HepG2 (cell line): ENCODE measurements at places on chromosomes 7 and 10. TPM values are rescaled to one million over a fixed set of nuclear protein-coding genes. Genes with fewer than 3 reads are reported as not detected.
A peak's percentile ranks its signal among the peaks of the same experiment; 100 is the strongest.

Gene OR9A2
- total RNA-seq: not detected in 2 replicates

Gene ELMO1
- 0.11 TPM in 1 of 2 replicates, not detected in the other for total RNA-seq

Gene SEPTIN7
- total RNA-seq: 129 and 215 TPM in 2 replicates

Gene BICC1
- total RNA-seq: 0.15 and 0.18 TPM in 2 replicates

Gene MSS51
- 0.18 and 0.91 TPM in 2 replicates for total RNA-seq

Gene OR2A5
- not detected in 2 replicates for total RNA-seq

GRCh38 chr10:85256481-85256880, 928.1 kb downstream of the CCSER2 start:
- DNase-seq: no peak
- H3K27ac ChIP-seq: no peak overlapping the region
- no peaks in the 10 kb centered on the region for H3K4me1 ChIP-seq
- H3K27me3 ChIP-seq: no peaks in the 10 kb centered on the region

DNA sequence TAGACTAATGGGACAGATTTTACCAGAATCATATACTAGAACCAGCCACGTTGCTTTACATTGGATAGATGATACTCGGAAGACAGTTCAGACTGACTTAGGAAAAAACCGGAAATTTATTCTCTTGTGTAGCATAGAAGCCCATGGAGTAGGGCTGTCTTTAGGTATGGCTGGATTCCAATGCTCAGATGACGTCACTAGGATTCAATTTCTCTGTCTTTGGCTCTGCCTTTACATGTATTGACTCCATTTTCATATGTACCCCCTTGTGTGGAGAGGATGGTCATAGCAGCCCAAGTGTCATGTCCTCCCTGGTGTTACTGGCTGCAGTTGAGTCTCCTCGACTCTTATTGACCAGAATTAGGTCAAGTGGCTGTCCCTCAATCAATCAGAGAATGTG, 39.2 kb upstream of the SMNDC1 start:
- H3K4me3 ChIP-seq: no peak overlapping the region
- H3K36me3 ChIP-seq: no peaks in the 10 kb centered on the region
- no peaks in the 10 kb centered on the region for H3K4me1 ChIP-seq
- H3K27ac ChIP-seq: no peak overlapping the region

GRCh38 chr10:109961174-109962001, 38.1 kb upstream of the XPNPEP1 start:
- H3K27me3 ChIP-seq: no peaks in the 10 kb centered on the region
- DNase-seq: no peak
- H3K36me3 ChIP-seq: no peaks in the 10 kb centered on the region

- H3K4me3 ChIP-seq: no peak overlapping the region
- H3K27me3 ChIP-seq: no peaks in the 10 kb centered on the region; the same call in 1 of the 2 replicates
- no peak overlapping the region for H3K27ac ChIP-seq
- no peak for DNase-seq
- no peaks in the 10 kb centered on the region for H3K4me1 ChIP-seq
Observed at GRCh38 chr10:34045571-34046190, 711.2 kb upstream of the NRP1 start.

GRCh38 chr7:83579740-83580139, 69.2 kb downstream of the SEMA3E start:
- DNase-seq: no peak
- no peak overlapping the region for H3K4me3 ChIP-seq
- no peaks in the 10 kb centered on the region for H3K36me3 ChIP-seq
- no peaks in the 10 kb centered on the region for H3K27me3 ChIP-seq

- no peaks in the 10 kb centered on the region for H3K27me3 ChIP-seq
- no peak overlapping the region for H3K27ac ChIP-seq
- DNase-seq: no peak
Observed at GRCh38 chr7:51134013-51134441, 182.6 kb downstream of the COBL start.

DNA sequence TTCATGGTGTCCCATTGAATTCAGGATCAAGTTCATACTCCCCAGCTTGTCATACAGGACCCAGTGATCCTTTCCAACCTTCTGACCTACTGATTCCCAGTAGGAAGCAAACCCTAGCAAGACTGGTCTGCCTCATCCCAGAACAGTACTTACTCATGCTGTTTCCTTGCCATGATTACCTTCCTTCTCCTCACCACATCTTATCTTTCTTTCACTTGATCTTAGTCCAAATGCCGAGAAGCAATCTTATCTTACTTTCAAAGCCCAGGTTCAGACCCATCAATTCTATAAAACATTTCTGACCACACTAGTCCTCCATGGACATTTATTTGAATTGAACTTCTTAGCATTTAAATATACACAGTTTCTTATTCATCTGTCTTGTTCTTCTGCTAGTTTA, 26.6 kb upstream of the ATRNL1 start:
- no peaks in the 10 kb centered on the region for H3K27me3 ChIP-seq
- H3K4me1 ChIP-seq: no peaks in the 10 kb centered on the region
- H3K27ac ChIP-seq: no peak overlapping the region
- no peak overlapping the region for H3K4me3 ChIP-seq
- DNase-seq: no peak

DNA sequence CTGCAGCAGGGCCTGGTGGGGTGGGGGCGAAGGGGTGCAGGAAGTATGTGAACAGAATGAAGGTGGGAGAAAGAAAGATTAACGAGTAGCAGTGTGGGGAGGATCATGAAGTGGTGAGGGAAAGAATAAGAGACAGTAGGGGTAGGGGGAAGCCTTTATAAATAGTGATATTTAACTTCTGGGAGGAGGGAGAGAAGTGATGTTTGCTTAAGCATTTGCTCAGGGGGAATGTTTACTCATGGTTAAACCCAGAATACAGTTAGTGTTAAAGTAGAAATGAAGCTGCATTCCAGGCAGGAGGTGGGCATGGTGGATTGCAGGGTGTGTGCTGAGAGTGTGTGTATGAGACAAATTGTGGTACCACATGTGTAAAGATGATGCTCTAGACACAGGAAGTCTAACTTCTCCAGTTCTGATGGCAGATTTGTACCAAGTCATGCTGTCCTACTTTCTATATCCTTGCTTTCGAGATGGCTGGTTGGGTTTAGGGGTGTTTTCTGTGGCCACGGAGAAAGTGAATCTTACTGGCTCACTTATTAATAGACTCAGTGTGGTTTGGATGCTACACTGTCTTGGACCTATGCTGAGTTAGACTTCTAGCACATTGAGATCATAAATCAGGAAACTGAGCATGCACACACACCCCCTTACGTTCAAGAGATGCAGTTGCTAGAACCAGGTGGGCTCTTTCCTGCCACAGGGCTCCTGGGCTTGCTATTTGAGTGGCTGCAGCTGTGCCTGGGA, 10.6 kb upstream of the DNMBP start:
- DNase-seq: peak; percentile 81
- H3K4me1 ChIP-seq: peaks cover 61% of the 10 kb centered on the region
- H3K27ac ChIP-seq: peak overlapping the region; percentile 49
- no peaks in the 10 kb centered on the region for H3K36me3 ChIP-seq

DNA sequence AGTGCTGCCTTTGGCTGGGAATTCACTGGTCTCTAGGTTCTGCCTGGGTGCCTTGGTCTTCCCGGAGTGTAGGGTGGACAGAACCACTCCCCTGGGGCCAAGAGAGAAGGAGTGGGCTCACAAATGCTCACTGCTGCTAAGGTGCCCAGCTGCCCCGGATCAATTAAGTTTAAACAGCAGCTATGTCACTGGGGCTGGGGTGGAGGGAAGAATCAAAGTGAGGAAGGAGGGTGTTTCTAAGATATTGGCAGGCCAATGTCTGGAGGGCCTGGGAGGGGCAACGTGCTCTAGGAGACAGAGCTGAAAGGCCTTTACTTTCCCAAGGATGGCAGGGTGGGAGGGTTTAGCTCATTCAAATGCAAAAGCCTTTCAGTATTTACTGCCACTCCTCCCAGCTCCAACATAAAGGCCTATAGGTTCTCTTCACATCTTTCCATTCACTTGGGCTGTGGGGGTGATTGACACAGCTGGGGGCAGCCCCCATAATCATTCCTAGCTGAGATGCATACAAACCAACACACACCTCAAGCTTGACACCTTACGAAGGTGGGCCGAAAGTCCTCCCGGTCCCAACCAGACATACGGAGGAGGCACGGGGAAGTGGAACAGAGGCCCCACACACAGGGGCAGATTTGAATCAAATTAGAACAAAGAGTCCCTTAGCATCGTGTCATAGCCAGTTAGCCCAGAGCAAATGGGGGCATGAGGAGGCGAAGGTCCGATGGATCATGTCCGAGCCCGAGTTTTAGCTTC, 108.0 kb upstream of the EFCAB10 start:
- no peak overlapping the region for H3K27ac ChIP-seq
- H3K4me3 ChIP-seq: no peak overlapping the region
- no peak for DNase-seq
- no peaks in the 10 kb centered on the region for H3K27me3 ChIP-seq
- H3K36me3 ChIP-seq: no peaks in the 10 kb centered on the region
- no peaks in the 10 kb centered on the region for H3K4me1 ChIP-seq

DNA sequence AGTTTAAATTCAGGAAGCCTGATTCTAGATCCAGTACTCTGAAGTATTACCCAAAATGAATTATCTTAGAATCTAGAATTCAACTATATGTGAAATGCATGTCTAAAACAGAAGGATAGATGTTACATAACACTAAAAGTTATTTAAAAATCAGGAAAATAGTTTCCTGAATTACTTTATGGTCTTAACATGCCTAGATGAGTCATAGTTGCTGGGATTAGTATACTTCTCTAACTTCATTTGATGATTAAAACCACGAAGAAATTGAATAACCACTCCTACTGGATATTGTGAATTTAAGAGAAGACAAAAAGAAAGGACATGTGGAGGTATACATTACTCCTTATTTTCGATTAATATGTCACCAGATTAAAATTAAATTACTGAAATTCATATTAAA, 65.5 kb downstream of the ATAD1 start:
- no peak overlapping the region for H3K27ac ChIP-seq
- 0 out of 2 replicates have a peak, but pooled peaks cover 5% of the 10 kb centered on the region for H3K4me1 ChIP-seq
- H3K36me3 ChIP-seq: peaks cover 16% of the 10 kb centered on the region; the same call in 1 of the 3 replicates
- H3K27me3 ChIP-seq: no peaks in the 10 kb centered on the region; the same call in 1 of the 2 replicates
- H3K4me3 ChIP-seq: no peak overlapping the region
- no peak for DNase-seq

- DNase-seq: peak; percentile 74
- H3K4me3 ChIP-seq: no peak overlapping the region
- H3K36me3 ChIP-seq: no peaks in the 10 kb centered on the region
- H3K4me1 ChIP-seq: no peaks in the 10 kb centered on the region
- H3K27me3 ChIP-seq: no peaks in the 10 kb centered on the region
Observed at GRCh38 chr7:123154231-123154860, 45.4 kb downstream of the SLC13A1 start.

- H3K4me3 ChIP-seq: no peak overlapping the region
- H3K36me3 ChIP-seq: no peaks in the 10 kb centered on the region
- peaks cover 4% of the 10 kb centered on the region; the same call in 1 of the 2 replicates for H3K4me1 ChIP-seq
- DNase-seq: peak; percentile 94
Observed at GRCh38 chr7:26667514-26668133, 196.8 kb downstream of the SKAP2 start.

DNA sequence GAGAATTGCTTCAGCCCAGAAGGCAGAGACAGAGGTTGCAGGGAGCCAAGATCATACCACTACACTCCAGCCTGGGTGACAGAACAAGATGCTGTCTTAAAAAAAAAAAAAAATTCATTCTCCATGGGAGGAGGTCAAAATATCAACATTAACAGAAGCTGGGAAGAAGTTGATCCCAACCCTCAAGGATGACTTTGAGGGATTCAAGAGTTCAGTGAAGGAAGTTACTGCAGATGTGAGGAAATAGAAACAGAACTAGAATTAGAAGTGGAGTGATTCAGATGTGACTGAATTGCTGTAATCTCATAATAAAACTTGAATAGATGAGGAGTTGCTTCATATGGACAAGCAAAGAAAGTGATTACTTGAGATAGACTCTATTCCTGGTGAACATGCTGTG, 19.7 kb upstream of the RPEL1 start:
- no peak for DNase-seq
- no peak overlapping the region for H3K27ac ChIP-seq
- H3K4me1 ChIP-seq: peaks cover 43% of the 10 kb centered on the region
- H3K36me3 ChIP-seq: no peaks in the 10 kb centered on the region
- H3K27me3 ChIP-seq: no peaks in the 10 kb centered on the region

DNA sequence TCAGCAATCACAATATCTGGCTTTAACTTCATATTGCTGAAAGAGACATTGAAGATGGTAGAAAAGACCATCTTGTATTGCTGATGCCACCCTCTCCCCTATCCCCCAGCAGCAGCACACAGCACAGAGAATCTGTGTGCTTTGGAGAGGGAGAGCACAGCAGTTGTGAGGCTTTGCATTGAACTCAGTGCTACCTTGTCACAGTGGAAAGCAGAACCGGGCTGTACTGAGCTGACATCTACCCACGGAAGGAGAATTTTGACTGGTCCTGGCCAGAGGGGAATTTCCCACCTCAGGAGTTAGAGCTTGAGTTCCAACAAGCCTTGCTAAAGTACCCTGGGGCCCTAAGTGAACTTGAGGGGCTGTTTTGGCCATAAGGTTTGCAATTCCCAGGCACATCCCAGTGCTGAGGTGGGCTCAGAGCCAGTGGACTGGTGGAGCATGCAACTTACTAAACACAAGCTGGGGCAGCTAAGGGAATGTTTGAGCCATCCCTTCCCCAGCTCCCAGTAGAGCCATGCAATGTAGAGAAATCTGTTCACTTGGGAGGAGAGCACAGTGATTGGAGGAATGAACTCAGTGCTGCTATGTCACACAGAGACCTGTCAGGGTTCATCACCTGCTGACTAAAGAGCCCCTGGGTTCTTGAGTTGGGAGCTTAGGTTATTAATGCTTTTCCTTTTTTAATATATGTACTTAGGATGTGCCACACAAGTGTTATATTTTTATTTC, 62.1 kb downstream of the OR13A1 start:
- H3K27me3 ChIP-seq: no peaks in the 10 kb centered on the region
- H3K4me1 ChIP-seq: peaks cover 8% of the 10 kb centered on the region; the same call in 1 of the 2 replicates
- no peaks in the 10 kb centered on the region for H3K36me3 ChIP-seq
- H3K27ac ChIP-seq: no peak overlapping the region
- DNase-seq: no peak
- no peak overlapping the region for H3K4me3 ChIP-seq

DNA sequence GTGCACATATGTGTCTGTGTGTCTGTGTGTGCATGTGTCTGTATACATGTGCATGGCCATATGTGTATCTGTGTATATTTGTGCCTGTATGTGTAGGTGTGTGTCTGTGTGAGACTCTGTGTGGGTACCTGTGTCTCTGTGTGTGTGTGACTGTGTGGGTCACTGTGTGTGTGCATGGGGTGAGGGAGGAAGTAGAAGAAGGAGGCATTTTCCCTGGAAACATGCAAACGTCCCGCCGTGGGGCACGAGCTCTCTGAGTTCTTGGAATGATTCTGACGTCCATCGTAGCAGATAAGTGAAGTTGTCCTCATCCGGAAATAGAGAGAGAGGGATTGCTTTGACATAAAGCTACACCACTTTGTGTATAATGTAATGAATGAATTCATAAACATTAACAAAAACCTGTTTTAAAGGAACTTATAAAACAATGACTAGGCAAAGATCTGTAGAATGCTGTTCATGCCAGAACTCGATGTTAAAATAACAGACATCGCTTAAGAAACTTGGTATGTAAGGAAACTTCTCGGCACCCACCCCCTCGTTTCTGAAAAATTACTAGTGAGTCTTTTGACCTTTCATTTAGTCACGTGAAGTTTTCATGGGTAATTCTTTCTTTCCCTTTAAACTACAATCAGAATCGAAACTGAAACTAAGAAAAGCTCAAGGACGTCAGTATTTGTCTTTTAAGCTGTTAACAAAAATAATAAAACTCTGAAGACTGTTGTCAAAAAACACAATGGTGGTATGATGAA, 43.6 kb upstream of the KLF6 start:
- peaks cover 74% of the 10 kb centered on the region for H3K4me1 ChIP-seq
- no peaks in the 10 kb centered on the region for H3K27me3 ChIP-seq
- H3K4me3 ChIP-seq: no peak overlapping the region
- no peaks in the 10 kb centered on the region for H3K36me3 ChIP-seq
- H3K27ac ChIP-seq: no peak overlapping the region
- no peak for DNase-seq

GRCh38 chr10:13066527-13066926, 33.4 kb upstream of the OPTN start:
- H3K4me1 ChIP-seq: no peaks in the 10 kb centered on the region
- no peak overlapping the region for H3K4me3 ChIP-seq
- no peak overlapping the region for H3K27ac ChIP-seq
- no peaks in the 10 kb centered on the region for H3K36me3 ChIP-seq
- no peak for DNase-seq
